ENCODE measurements at places on chromosomes 6 and 20.

- no peak for DNase-seq
Observed at GRCh38 chr6:84645563-84646266, 118.7 kb downstream of the TBX18 start.

GRCh38 chr20:13267231-13267630 is 46.2 kb downstream of the ISM1 start:
- no peak for DNase-seq

GRCh38 chr6:49457771-49458170 is 5.3 kb downstream of the MMUT start:
- no peak for DNase-seq

DNA sequence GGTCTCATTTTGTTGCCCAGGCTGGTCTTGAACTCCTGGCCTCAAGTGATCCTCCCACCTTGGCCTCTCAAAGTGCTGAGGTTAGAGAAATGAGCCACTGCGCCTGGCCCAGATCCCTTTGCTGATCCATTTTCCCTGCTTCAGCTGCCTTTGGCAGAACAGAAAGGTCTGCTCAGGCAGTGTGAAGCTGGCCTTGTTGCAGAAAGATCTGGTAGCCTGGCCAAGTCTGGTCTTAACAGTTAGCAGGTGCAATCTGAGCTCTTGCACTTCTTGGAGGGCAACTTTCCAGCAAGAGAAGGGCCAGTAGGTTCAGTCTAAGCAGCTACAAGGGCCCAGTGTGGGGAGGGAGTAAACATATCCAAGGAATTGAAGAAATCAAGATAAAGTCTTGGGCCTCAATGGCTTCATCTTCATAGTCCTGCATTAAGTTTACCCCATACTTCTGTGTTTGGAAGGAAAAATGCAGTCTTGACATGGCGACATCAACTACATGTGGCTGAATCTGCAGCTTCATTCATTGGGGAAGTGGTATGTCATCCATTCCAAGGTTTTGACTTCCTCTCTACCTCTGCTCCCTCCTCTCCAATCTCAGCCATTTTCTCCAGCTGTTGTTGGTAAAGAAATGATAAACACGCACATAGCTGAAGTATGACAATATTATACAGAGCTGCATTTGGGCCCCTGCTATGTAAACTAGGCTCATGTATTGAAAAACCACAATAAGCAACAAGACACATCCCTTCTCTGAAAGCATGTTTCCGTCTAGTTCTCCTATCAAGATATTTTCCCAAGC is 39.0 kb upstream of the NEDD9 start:
- no peak for DNase-seq

GRCh38 chr6:5361396-5361795 is 100.1 kb downstream of the FARS2 start:
- no peak for DNase-seq

DNA sequence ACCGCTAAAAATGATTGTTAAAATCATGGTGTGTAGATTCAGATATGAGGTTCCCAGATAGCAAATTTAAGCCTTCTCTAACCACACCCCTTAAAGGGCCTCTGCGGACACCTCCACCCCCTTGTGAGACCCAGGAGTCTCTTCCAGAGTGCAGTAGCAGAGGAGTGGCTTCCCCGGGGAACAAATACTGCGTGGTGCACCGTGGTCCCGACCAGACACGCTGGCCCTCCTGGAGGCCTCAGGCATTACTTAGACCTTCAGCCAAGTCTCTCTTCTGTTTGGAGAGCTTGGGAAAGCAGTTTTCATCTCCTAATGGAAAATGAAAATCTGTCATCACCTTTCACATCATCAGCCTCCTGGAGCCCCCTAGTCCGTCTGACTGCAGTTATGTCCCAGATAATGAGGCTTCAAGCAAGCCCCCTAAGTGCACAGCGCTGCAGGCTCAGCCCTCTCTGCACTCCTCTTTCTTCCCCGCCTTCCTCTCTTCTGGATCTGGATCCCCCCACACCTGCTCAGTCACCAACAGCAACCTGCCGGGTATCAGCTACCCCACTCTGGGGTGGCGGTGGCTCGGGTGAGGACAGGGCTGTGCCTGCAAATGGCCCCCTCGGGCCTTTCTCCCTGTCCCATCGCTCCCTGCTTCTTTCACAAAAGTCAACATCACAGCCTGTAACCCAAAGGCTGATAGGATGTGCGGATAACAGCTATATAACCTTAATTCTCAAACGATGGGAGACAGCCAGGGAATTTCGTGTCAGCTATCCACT is 58.8 kb upstream of the TAGAP start:
- DNase-seq, result no peak

DNA sequence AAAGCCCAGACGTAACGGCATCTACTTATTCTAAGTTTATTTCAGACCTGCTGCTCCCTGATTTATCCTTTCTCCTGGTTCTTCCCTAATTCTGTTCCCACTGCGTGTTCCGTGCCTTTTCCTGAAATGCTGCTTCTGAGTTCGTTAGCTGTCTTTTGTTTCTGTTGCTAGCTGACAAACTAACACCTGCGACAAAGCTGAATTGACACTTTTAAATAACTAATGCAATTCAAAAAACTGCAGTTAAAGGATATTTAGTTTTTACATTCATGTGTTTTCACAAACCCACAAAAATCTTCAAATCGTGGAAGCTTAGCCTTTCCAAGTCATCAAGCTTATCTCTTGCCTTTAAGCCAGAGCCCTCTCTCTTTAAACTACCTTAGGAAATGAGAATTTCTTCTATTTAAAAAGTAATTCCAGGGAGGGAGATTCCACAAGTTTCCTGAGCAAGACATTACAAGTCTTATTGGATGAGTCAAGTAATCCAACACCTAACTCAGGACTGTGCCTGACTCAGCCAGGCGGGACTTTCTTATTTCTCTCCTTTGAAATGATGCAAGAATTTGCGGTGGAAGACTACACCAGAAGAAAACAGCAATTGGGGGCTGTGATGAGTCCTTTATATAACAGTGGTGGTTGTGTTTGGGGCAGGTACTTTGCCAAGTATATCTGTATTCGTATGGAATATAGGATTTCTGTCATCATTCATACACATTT is 6.3 kb downstream of the ADTRP start:
- peak; percentile 56 for DNase-seq

GRCh38 chr20:24406750-24407149 is 62.7 kb upstream of the SYNDIG1 start:
- no peak for DNase-seq

GRCh38 chr6:82767037-82767436 is 298.6 kb downstream of the UBE3D start:
- DNase-seq, result no peak

DNA sequence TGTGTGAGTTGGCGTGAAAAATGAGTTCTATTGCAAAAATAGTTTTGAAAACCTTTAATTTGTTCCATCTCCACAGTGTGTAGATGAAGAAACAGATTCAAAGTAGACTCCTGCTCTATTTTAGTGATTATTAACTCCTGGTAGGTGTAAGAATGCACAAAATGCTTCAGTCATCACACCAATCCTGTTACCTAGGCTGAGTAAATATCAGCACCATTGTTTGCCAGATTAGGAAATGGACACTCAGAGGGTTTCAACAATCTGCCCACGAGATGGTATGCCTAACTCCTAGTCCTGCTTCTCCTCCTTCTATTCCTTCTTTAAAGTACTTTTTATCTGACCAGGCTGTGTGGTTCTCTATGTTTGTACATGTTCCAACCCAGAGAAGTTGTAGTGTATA is 108.9 kb upstream of the AHI1 start:
- DNase-seq, result no peak

GRCh38 chr6:137692806-137693205 is 174.3 kb upstream of the TNFAIP3 start:
- DNase-seq, result no peak

DNA sequence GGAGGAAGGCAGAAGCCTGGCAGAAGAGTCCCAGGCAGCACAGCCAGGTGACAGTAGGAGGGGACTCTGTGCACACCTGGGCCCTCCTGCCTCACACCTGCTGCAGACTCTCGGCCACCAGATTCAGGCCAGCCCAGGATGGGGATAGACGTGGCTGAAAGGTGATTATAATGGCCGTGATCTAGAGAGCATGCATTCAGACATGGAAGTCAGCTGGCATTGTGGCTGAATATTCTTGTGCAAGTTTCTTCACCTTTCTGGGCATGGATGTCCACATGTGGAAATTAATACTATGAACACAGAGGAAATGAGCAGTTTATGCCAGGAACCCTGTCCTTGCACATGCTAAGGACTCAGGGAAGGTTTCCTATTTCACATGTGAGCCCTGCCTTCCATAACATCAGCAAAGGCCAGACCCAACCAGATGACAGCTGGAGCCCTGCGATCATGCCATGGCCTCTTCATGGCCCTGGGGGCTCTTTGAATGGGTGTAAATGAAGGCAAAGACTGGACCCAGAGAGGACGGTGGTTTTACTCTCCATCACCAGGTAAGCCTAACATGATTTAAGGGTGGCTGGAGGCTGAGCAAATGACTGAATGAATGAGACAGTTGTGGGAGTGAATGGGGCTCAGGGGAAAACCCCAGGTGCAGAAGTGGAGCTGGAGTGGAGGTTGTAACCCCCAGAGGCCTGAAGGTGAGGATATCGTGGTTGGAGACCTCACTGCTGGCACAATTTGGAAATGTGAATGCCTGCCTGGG is 2.7 kb upstream of the RAET1L start:
- DNase-seq, result no peak

DNA sequence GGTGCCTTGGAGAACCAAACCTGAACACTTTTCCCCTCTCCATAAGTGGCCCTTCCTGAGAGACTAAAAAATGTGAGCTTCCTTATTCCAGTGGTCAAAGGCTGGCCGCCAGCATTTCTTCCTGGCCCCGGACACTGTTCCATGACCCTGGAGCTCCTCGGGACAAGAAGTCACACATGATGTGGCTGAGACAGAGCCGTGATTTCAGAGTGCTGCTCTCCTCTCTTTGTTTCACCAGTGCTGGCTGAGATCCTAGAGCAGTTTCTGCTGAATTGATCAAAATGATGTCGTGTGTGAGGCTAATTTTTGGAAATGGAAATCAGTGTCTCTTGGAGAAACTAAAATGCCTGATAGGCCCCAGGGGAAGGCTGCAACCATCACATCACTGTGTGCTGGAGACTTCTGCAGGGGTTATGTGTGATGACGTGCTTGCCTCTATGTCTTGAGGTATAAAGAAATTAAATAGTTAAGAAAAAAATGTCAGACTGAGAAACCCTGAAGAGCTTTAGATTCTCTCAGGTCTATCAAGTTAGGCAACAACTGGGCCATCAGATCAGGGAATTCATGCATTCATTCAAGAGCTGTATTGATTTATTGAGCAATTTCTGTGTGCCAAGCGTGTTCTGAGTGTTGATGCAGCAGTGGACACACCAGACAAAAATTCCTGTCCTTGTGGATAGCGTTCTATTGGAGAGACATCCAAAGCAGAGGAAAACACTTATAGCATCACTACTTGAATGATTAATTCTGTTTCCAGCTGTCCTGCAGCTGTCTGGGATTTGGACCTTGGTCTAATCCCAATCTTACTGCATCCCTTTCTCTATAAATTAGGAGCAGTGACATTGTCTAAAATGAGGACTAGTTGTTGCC is 72.7 kb upstream of the CCN6 start:
- no peak for DNase-seq

DNA sequence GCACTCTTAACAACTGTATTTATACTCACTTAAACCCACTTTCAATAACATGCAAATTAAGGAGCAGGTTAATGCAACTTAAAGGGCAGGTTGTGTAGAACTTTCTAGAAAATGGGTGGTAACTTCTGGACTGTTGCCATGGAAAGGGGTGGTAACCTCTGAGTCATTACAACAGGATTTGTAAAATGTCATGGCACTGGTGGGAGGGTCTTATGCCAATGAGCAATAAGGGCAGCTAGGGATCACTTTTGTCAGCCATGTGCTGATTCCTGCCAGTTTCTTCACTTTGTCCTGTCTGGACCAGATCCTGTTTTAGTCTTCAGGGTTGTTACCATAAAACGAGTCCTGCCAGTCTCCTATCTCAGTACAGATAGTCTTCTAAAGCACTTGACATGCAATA is 560.5 kb upstream of the PTCHD4 start:
- DNase-seq, result no peak

DNA sequence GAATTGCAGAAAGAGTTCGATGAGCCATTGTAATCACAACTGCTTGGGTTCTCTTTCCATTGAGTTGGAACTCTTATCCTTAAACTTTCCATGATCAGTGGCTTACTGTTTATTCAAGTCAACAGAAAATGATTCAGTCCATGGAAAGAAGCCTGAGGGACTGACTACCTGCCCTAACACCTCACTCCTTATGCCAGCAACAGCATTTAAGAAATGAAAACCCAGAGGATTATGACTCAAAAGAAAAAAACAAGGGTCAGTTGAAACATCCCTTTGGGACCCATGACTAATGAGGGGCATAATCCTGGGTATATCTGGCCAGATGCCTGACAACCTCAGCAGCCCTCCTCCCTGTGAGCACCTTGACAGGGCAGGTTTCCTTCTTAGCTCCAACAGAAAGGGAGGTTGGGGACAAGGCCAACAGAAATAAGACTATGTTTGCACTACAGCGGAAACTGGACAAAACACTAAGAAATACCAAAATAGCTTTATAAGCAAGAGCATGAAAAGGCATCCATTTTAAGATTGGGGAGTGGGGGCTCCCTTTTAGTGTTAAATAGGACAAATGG is 106.7 kb downstream of the MAP3K5 start:
- DNase-seq, result no peak

DNA sequence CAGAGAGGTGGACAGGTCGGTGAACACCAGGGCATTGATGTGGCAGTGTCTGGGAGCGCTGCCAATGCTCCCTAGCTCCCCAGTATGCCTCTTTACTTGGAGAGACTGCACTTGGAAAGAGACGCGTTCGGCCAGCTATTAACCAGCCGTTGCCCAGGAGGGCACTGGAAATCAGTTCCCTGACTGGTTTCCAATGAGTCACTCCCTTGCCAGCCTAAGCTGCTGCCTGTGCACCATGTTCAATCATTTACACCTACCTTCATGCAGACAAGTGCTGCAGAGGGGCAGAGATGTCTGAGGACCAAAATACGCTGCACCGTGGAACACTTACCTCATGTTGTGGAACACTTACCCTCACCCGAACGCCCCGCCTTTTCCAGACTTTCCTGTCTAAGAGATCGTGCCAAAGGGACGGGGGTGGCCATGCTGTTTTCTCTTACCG is 151.6 kb downstream of the SOBP start:
- DNase-seq, result no peak

DNA sequence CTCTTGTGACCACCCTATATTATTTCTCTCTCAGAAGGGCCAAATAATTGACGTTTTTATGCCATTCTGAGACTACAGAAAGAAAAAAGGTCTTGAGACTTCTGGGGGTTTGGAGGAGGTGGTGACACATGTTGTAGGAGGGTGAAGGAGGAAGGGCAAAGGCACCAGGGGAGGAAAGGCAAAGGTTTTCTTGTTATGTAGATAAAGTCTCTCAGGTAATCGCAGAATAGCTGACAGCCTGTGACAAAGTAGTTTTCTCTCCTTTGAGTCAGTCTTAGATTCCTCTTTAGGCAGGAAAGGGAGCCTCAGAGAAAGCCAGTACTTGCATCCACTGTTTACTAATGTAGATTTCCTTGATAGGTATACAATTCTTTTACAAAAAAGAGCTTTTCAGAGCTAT is 23.6 kb downstream of the OR2B2 start:
- no peak for DNase-seq

GRCh38 chr6:92779746-92780145 is 639.6 kb downstream of the EPHA7 start:
- peak; percentile 23 for DNase-seq

GRCh38 chr6:28982476-28983266 is 22.4 kb downstream of the ZNF311 start:
- no peak for DNase-seq

- DNase-seq, result no peak
Observed at GRCh38 chr6:23929201-23929600, 196.8 kb upstream of the NRSN1 start.

Data from smooth muscle cell of the brain vasculature (primary cell).